ENCODE measurements at places on chromosomes 12 and 14. TPM values are rescaled to one million over a fixed set of nuclear protein-coding genes. Genes with fewer than 3 reads are reported as not detected.

Gene MYO1H
- not detected for total RNA-seq

Gene IAPP
- not detected for total RNA-seq

Gene RILPL1
- total RNA-seq, result 1.5 TPM

Gene FOXN4
- total RNA-seq, result not detected

Gene STXBP6
- total RNA-seq, result not detected

Gene PPM1H
- 0.32 TPM for total RNA-seq

Gene GLIPR1L1
- total RNA-seq, result not detected

Gene OTOGL
- total RNA-seq, result not detected

Gene DEPDC4
- 1.5 TPM for total RNA-seq
